Stimulated activated CD8-positive, alpha-beta memory T cell treated with anti-CD3 and anti-CD28 coated beads, Interleukin-15, amount 100 ng/mL, for 1 hour (primary cell): ENCODE measurements at places on chromosomes 2 and 18.

DNA sequence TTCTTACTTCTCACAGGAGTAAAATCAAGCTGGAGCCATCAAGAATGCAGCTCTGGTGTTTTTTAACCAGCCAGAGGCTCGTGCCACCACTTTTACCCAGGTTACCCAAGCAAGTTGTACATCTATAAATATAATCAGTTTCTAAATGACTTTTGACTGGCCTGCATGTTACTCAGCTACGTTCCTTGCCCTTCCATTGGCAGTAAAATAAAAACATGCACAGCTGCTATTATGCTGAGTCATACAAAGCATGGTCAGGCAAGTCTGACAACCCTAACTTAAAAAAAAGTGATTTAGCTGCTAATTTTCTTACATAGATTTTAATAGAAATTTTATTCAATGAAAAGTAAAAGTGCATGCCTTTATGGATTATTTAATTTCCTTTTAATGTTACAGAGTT lies 111.7 kb upstream of the CSRNP3 start:
- DNase-seq, result no peak

DNA sequence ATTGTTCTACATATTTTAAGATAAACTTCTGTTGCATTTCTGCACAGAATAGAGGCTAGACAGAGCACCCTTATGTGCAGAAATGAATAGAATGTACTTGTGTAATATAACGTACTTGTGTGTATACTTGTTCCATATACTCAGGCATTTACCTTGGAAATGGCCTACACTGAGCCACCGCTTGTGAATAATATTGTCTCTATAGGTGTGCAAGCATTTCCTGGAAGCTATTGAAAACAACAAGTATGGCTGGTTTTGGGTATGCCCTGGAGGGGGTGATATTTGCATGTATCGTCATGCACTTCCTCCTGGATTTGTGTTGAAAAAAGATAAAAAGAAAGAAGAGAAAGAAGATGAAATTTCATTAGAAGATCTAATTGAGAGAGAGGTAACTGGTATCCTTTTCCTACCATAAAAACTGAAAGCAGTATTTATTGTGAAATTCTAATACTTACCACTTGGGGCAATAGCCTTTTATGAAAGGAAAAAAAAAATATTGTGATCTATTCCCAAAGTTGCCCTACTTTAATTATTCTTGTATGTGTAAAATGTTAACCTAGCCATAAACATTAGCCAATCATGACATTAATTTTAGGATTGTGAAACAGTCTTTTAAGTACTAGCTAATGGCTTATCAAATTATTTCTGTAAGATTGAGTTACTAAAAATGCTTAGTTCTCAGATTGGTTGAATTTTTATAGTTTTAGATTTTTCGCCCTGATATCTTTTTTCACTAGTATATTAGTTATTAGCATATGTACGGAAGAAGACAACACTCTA lies 18.0 kb downstream of the ZC3H15 start:
- no peak for DNase-seq

DNA sequence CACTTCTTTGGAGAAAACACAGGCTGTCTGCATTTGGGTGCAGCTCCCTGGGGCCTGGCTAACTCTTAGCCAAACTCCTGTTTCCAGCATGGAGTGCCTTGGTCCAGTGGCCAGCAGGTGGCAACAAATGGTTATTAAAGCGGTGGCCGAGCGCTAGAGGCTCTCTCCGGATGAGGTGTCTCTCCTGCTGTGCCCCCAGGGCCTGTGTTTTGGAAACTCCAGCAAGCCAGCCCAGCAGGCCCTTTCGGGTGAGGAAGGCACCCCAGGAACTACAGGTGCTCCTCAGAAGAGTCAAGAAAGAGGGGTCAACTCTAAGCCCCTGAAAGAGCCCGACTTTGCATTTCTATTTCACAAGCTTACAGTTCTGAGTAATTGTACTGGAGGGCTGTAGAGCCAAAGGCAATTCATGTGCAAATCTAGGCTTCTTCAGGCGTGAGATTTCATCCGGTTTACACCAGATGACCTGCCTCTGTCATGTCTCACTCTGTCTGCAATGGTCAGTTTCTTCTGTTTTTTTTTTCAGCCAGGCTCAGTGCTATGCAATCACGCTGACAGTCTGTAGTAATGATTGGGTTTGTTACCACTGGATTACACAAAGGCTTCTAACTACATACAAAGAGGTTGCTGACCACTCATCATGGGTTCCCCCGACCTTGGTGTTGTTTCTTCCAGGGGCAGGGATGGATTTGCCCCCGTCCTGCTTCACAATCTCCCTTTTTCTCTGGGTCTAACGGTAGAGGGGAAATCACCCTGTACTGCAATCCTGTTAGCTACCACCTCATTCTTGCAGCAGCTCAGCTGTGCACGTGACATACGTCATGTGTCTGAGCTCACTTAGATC lies 7.6 kb upstream of the CHRNA1 start:
- DNase-seq, result no peak

DNA sequence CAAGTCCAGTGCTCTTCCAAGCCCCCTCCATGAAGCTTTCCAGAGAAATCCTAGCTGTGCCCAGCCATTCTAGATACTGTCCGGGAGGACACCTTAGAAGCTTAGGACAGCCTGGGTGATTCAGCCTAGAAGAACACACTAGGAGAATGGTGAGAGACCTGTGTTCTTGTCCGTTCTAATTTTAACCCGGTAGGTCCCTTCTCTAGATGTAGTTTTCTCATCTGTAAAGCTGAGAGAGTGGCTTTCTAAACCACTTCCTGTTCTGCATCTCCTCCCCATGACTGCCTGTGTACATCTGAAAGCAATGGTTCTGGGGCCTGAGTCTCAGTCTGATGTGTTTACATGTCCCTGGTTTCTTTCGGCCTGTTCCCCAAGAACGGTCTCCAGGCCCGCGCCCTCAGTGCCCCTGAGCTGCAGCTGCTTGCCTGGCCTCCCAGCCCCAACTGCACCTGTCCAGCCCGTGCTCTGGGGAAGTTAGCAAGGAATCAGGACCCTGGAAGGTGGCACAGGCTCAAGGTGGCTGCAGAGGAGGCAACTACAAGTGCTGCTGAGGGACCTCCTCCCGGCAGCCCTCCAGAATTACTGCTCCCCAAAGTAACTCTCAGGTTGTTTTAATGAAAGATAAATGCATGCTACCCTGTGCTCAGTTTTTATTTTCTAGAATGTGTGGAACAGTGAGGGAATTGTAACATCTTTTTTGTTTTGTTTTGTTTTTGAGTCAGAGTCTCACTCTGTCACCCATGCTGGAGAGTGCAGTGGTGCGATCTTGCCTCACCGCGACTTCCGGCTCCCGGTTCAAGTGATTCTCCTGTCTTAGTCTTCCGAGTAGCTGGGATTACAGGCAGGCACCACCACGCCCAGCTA lies 105.9 kb downstream of the LBH start:
- no peak for DNase-seq

DNA sequence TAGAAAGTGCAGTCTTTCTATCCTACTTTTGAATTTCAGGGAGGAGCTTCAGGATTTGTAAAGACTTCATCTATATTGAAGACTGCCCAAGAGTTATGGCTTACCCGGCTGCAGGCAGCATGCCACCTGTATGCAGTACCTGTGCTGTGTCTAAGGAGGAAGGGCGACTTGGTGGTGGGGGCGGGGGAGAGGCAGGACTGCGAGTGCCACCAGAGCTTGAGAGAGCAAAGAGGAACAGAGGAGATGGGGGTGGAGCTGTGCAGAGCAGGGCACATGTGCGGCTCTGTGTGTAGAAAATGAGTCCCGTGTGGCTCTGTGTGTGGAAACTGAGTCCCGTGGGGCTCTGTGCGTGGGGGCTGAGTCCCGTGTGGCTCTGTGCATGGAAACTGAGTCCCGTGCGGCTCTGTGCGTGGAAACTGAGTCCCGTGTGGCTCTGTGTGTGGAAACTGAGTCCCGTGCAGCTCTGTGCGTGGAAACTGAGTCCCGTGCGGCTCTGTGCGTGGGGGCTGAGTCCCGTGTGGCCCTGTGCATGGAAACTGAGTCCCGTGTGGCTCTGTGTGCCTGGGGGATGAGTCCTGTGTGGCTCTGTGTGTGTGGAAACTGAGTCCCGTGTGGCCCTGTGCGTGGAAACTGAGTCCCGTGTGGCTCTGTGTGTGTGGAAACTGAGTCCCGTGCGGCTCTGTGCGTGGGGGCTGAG lies 43.2 kb downstream of the LDLRAD4 start:
- no peak for DNase-seq

- DNase-seq, result no peak
Measured at GRCh38 chr2:237390235-237390634, 23.7 kb downstream of the COL6A3 start.

DNA sequence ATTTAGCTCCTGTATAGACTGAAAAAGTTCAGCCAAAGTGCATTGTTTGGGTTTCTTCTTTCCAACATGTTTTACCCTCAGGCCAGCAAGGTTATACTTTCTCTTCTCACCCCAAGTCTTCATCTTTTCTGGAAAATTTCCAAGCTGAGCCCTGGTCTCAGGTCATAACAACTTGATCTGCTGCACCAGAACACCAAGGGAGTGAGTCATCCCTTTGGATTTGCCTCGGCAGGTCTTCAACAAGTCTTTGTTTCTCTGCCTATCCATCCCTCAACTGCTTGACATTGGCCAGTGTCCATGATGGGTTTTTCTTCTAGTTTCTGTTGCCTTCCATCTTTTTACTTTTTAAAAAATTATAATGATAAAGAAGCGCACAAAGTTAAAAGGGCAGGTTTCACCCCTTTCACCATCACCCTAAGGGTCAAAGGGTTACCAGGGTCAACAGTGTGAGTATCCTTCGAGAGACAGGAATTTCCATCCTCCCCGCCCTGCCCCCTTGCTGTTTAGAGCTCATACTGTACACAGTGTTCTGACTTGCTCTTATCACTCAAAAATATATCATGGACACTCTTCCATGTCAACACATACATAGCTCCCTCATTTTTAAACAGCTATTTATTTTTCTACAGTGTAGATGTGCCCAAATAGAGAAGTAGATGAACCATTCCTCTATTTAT lies 5.7 kb upstream of the SPATS2L start:
- no peak for DNase-seq

DNA sequence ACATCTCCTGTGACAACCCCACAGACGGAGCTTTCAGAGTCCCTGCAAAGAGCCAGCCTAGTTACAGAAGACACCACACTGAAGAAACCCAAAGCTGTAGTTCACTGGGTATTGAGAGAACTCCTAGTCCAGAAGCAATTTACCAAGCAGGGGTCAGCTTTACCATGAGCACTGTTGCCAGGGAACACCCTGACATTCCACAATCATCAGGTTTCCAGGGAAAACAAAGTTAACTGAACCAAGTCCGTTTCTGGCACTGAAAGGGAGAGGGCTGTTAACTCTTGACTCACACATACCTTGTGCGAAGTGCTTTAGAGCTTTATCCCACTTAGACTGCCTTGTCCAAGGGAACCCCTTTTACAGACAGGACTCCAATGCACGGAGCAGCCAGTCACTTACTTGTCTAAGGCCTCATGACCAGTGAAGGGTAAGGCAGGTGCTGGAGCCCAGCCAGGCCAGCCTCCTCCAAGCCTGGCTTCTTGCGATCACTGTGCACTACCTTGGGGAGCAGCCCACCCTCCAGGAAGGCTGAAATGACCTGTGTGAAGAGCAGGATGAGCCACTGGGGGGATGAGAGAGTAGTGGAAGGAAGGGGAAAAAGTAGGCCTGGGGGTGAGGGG lies 53.9 kb downstream of the REEP1 start:
- DNase-seq, result no peak

DNA sequence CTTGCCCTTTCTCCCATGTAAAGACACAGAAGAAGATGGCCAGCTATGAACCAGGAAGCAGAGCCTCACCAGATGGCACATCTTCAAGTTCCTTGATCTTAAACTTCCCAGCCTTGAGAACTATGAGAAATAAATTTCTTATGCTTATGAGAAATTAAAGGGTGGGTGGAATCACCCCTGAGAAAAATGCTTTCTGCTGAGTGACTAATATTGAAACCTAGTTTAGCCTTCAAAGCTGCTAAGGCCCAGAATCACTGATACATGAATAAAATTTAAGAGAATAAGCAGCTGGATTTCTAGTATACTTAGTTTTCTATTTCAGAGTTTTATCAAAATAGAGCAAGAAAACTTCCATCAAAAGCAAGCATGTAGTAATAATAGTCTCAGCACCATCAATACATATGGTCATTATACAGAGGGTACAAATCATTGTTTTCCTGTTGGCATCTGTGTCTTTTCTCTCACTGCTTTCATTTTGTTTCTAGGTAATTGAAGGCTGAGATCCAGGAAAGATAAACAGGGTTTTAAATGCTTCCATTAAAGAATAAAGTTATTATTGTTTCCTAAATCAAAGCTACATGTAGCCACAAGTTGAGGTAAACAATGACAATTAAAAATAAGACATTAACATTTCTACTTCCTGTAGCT lies 53.3 kb upstream of the COL5A2 start:
- no peak for DNase-seq

- DNase-seq, result no peak
Measured at GRCh38 chr18:75183973-75184493, 24.9 kb downstream of the PTGR3 start.

- no peak for DNase-seq
Measured at GRCh38 chr2:234603619-234604018, 106.7 kb upstream of the ARL4C start.

- DNase-seq, result no peak
Measured at GRCh38 chr2:189002079-189002478, 27.9 kb downstream of the COL3A1 start.

- DNase-seq, result no peak
Measured at GRCh38 chr2:55461679-55462078, 42.0 kb upstream of the CCDC88A start.

GRCh38 chr18:9065864-9066263 lies 36.6 kb upstream of the NDUFV2 start:
- no peak for DNase-seq

DNA sequence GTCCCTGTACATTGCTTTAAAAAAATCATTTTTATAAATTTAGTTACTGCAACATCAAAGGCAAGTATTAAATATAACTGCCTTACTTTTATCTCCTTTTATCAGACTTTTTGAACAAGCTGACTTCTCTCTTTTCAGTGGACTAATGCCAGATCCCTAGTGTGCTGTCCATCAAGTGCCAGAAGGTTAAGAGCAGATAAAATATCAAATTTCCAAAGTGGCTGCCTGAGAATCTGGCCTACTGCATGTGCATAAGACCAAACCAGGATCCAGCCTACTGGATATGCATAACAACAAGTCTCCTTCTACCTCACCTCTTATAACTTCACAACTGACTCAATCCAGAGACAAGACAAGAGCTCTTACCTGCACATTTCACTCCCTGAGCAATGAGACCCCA lies 59.8 kb upstream of the CHRNA1 start:
- DNase-seq, result no peak

DNA sequence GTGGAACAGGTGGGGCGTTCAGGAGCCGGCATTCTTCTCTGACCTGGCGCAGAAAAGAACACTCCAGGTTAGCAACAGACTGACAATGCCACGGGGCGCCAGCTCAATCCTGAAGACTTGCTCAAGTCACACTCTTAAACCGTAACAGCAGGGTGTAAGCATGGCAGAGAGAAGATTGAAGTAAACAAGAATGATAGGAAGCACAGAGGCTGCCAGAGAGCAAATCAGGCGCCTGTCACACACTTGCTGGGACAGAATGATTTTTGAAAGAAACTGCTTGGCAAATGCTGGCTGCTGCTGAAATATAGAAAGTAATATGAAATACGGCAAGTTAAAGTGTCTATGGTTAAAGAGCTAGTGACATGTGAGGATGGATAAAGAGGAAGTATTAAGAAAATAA lies 80.5 kb downstream of the MEP1B start:
- DNase-seq, result no peak

GRCh38 chr2:5673145-5674025 lies 18.8 kb upstream of the SOX11 start:
- no peak for DNase-seq
